ENCODE measurements at places on chromosomes 16 and 17.

DNA sequence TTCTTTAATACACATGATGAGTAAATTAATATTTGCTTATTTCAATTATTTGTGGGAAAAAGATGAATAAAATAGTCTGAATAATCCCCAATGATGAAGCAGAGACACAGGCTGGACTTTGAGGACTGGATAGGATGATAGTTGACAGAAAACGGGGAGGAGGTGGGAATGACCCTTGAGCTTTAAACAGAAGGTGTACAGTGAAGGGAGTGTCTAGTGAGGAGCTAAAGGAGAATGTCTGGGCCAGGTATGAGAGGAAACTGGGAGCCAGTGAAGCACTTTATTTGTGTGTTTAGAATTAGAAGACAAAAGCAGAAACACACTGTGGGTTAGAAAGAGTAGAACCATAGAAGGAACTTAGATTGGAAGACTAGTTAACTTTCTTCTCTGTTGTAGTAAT lies 230.4 kb upstream of the CA10 start:
- no peak for DNase-seq

- peak; percentile 40 for DNase-seq
Observed at GRCh38 chr17:61410141-61411010, 10.7 kb downstream of the TBX2 start.

DNA sequence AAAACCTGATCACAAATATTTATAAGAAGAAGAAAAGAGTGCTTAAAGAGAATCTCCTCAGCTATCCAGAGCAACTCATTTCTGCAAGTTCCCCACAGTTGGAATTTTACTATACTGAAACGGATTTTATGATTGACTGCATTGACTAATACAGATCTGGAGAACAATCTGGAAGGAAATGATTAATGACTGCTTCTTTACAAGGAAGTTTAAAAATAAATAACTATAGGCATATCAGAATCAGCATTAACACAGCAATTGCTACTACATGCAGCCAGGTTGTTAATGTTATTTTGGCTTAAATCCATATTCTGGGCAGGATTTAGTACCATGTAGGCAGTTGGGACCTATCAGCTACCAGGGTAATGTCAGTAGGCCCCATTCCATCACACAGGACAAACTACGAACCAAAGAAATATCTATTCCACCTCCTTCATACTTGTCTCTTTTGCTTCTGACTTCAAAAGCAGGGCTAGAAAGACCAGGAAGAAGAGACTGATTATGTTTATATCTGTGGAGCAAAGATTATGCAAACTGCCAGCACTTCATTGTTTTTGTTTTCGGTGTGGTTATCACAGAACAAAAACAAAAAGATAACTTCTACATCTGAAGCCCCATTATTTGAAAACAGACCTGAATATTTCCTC lies 3.9 kb downstream of the SKAP1 start:
- no peak for DNase-seq

DNA sequence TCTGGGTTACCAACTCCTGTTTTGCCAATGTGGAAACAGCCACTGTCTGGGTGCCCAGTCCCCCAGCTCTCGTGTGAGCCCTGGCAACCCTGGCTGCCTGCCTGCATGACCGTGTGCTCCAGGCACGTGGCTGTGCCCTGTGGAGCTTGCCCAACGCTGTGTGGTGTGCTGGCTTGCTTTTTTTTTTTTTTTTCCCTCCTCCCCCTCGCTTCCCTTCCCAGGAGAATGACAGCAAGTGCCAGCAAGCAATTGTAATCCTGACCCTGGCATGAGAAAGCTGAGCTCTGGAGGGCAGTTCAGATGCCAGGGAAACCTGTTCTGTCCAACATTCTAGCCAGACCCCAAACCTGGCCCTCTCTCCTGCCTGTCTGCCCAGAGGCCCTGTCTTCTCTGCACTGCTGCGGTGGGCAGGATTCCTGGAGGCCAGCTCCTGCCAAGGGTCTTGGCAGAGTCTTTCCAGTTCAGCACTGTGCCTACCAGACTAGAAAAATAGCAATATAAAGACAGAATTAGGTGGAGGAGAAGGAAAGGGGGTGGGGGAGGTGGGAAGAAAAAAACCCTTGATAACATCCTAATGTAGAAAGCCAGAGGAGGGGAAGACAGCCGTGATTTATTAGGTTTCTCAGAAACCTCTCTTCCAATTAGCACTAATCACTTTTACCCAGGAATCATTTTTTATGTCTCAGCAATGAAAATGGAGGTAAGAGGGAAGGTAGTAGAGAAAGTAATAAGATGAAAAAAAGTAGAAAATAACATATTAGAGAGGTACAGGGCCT lies 9.0 kb downstream of the HLF start:
- no peak for DNase-seq

DNA sequence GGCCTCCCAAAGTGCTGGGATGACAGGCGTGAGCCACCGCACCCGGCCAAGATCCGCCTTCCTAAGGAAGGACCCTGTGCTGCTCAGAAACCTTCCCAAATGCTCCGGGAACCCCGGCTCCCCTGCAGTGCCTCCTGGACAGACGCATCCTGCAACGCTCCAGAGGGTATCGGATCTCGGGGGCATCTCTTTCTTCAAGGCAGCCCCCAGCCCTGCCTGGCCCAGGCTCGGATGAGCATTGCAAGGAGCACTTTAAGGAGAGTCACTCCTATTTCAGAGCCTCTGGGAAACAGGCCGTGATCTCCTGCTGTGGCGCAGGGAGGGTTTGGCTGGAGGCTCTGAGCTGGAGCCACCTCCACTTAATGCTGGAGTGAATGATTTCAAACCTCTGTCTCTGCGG lies 17.2 kb upstream of the ABR start:
- no peak for DNase-seq

All from inflammatory macrophage treated with lipopolysaccharide for 4 hours (primary cell).